ENCODE measurements at places on chromosomes 1 and 21.

DNA sequence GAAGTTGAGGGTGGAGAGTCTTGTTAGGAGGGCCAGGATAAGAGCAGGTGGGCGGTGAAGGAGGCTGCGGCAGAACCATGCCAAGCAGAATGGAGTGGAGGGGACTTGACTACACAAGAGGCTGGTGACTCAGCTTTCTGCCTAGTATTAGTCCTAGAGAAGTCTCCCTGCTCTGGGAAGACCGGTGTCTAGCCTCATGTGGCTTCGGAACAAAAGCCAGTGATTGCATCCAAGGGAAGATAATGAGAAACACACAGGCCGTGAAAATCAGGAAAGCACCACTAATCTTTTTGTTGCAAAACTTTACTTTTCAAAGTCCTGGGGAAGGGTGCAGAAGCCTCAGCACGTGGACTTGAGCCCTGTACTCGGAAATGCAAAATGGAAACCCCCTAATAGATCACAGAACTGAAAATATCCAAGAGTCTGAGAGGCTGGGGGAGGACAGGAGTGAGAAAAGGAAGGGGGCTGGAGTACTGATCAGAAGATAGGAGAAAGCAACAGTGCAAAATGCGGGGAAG, 31.4 kb downstream of the DDR2 start:
- DNase-seq: no peak

DNA sequence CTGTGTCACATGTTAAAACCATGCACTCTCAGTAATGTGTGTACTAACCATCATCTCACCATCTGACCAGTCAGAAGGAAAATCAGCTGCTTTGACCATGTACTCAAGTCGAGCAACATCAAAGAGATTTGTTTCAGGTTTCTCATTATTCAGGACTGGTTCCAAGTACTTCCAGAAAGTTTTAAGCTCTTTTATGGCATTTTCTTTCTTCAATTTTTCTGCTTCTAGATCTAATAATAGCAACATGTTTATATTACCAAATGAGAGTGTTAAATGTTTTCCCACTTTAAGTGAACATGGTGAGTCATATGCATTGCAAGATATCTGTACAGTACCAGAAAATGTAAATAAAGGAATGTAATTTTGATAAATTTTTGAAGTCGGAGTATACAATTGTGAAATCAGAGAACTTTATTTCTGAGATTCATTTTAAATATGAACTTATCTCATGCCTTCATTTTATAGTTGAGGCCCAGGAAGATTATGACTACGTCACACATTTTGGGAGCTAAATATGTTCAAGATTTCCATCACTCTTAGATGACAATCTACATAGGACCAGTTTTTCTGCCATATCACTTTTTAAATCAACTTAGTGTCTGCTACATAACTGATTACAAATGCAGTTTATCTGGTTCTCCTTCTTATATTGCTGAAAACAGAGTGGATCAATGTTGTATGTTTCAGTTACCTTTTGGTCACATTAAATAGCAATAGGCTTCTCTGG, 87.2 kb downstream of the SPAG17 start:
- DNase-seq: no peak

DNA sequence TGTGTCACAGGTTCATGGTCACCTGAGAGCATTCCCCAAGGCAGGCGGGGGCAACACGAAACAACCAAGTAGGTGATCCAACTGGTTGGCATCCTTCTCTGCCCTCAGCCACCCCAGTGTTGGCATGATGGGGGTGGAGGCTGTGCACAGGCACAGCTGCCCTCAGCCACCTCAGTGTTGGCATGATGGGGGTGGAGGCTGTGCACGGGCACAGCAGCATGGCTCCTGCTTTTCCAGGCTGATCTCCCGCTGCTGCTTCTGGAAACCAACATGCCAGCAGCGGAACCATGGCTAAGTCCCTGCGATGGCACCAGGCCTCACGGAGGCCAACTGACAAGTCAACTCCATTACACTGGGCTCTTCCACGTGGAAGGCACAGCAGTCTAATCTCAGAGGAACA, 447.8 kb downstream of the PTPRU start:
- DNase-seq: no peak

- DNase-seq: no peak
Measured at GRCh38 chr1:167587872-167588271, 34.3 kb upstream of the CREG1 start.

DNA sequence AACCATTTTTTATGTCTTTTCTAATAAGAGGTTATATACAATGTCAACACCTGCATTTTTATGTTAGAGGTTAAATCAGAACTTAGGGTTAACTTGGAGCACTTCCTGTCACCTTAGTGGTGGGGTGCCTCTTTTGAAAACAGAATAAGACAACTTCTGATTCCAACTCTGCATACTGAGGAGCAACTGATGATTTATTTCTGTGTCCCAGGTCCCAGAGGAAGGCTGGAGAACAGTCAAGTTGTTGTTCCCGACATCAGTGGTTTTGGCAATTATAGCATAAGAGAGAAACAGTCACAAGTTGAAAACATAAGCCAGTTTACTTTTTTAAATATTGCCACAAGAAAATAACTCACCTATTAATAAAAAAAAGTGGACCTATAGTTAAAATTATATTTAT, 871.0 kb upstream of the ADAMTS5 start:
- DNase-seq: no peak

DNA sequence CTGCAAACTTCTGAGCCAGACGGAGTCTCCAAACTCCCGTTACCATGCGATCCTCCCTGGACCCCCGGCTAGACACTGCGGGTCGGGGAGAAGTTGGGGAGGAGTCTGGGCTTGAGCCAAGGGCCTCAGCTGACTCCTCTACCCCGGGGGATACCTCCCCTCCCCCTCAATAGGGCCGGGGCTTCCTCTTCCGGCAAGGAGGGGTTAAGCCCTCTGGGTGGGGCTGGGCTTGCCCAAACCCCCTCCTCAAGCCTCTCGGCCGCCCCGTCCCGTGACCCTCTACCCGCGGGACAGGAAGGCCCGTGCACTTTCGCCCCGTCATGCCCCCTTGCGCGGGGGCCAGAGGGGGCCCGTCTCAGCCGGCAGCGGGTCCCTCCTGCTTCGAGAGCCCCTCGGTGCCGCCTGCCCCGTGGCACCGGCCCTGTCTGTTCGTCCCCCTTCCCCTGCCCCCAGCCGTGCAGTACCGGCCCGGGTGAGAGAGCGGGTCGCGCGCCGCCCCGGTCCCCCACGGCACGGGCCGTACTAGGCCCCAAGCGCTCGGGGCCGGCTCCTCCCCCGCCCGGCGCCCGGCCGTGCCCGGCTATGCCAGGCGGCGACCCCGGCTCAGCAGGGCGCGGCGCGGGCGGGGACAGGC, 652 bp downstream of the ARL8A start:
- peak; percentile 33 for DNase-seq

- DNase-seq: no peak
Measured at GRCh38 chr1:228814176-228814575, 78.9 kb downstream of the RHOU start.

GRCh38 chr1:26697978-26698849, 2.4 kb downstream of the ARID1A start:
- DNase-seq: peak; percentile 86

DNA sequence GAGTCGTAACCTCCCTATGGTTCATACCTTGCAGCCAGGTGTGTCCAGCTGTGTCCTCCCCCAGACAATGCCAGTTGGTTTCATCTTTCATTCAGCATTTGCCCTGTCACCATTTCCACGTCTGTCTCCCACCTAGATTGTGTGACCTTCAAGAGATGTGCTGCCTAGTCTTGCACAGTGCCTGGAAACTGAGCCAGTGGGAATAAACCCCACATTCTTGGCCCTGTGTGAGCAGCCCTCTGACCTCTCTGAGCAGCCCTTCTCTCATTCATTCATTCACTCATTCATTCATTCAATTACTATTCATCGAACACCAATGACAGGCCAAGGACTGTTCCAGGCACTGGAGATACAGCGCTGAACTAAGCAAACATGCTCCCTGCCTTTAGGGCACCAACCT, 115.7 kb downstream of the GRIK3 start:
- DNase-seq: no peak

- DNase-seq: no peak
Measured at GRCh38 chr1:160325252-160325651, 17.8 kb downstream of the COPA start.

Measured in CD4-positive, alpha-beta T cell treated with Interleukin-17A for 1 hour (primary cell).